WTC11 (cell line): ENCODE measurements at places on chromosomes 11 and 22. TPM values are rescaled to one million over a fixed set of nuclear protein-coding genes. Genes with fewer than 3 reads are reported as not detected.

The ARHGAP8 gene
- 50.5 to 61.4 TPM (median 58.0 TPM) in 3 replicates for total RNA-seq

The WNT7B gene
- total RNA-seq: 0.18 to 0.33 TPM (median 0.23 TPM) in 3 replicates

The TMPRSS5 gene
- total RNA-seq: 0.85 to 1.7 TPM (median 1.1 TPM) in 3 replicates

The STT3A gene
- 139 to 146 TPM (median 144 TPM) in 3 replicates for total RNA-seq

The ARRB1 gene
- total RNA-seq: 81.0 to 90.1 TPM (median 82.9 TPM) in 3 replicates

The DCHS1 gene
- total RNA-seq: 11.5 to 14.2 TPM (median 12.6 TPM) in 3 replicates

- DNase-seq: no peak
Observed at GRCh38 chr11:26102325-26102724, 229.6 kb upstream of the ANO3 start.

DNA sequence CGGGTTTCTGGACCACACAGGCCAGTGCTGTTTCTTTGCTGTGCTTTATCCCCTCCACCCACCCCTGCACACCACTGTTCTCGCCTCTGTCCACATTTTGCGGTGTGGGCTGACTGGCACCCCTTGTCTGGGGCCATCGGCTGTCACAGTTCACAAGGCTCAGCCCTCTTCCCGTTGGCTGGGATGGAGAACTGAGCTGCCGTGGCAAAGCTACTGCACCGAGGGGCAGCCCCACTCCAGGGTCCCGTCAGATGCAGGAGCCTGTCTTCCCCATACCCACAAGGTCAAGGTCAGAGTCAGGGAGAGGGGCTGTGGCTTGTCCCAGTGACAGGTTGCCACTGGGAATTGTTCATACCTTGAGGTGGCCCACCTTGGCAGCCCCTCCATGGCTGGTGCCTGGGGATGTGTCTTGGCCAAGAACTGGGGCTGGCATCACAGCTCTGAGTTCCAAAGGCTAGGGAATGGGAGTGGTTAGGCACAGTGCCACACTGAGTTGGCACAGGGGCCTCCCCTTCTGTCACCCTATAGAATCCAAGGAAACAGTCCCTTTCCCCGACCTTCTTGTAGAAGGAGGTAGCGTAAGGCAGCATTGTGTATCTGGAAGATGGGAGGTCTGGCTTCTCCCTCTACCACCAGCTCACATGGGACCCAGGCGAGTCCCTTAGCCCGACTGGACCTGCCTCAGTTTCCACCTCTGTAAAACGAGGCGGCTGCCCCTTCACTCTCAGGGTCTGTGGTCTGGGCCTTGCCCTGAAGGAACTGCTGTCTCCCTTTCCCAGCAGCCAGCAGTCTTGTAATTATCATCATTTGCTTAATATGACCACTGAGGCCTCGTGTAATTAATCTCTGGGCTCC, 3.4 kb downstream of the GRK2 start:
- DNase-seq: peak; percentile 8

DNA sequence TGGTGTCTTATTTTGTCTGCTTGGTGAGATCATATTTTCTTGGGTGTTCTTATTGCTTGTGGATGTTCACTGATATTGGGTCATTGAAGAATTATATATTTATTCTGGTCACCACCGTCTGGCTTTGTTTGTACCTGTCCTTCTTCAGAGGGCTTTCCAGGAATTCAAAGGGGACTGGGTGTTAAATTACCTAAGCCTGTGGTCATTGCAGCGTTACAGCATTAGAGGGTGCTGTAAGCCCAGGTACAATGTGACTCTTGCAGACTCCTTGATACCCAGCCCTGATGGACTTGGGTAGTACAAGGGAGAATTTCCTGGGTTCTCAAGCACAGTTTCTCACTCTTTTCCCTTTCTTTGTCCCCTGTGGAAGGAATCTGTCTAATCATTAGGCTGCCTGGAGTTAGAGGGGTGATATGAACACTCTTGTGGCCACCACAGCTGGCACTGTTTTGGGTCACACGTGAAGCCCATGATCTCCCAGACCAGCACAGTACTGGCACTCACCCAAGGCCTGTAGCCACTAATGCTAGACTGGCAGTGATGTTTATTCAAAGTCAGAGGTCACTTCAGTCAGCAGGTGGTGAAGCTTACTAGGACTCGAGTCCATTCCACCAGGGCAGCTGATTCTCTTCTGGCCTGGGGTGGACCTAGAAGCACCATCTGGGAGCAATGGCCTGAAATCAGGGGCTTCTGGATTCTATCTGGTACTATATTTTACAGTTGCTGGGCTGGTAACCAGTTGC, 56.1 kb upstream of the NARS2 start:
- DNase-seq: no peak

The SHISAL1 gene
- 1.8 to 2.7 TPM (median 1.8 TPM) in 3 replicates for total RNA-seq

GRCh38 chr11:120041625-120042024, 96.3 kb downstream of the TRIM29 start:
- DNase-seq: no peak

DNA sequence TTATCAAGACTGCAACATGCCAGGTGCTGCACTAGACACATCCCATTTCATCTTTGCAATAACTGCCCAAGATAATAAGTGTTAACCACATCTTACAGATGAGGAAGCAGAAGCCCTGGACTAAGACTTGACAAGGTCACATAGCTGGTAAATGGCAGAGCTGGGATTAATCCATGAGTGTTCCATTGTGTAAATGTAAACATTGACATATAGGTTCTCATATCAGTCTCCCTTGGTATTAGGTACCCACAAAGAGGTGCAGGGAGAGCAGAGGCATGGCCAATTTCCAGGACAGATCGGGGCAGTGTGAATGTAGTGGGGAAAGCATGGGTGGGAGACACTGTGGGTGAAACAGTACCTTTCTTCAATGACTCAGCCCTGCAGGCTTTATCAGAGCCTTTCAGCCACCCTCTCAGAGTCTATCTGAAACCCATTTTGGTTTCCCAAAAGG, 17.9 kb downstream of the MICAL2 start:
- DNase-seq: no peak

GRCh38 chr11:79274636-79275331, 166.0 kb downstream of the TENM4 start:
- no peak for DNase-seq
